ENCODE measurements at places on chromosomes 7 and 10.

DNA sequence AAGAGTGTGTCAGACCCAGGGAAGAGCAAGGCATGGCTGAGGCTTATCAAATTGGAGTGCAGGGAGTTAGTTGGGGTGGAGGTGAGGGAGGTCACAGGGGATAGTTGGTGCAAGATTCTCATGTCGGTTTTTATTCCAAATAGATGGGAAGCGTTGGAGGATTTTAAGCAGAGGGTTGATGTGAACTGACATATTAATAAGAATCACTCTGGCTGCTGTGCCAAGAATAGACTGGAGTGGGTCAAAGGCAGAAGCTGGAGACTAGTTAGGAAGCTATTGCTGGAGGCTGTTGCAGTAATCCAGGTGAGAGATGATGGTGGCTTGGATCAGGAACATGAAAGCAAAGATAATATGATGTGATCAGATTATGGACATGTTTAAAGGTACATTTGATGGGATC is 36.5 kb downstream of the LRRC18 start:
- H3K4me1 ChIP-seq: no peaks in the 10 kb centered on the region
- no peak for DNase-seq
- no peaks in the 10 kb centered on the region for H3K36me3 ChIP-seq
- no peak overlapping the region for H3K27ac ChIP-seq

DNA sequence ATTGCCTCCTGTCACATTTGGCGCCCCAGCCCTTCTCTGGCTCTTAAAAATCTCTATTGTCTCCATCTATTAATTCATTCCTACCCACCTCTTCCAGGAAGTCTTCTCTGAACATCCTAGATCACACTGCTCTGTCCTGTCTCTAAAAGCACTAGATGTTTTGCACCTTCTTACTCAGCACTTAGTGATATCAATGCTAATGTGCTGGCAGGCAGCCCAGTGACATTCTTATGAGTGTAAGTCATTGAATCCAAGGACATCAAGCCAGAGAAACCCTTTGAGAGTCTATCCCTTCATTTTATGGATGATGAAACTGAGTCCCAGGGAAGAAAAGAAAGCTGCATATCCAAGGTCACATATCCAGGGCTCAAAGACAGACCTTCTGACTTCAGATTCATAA is 48.3 kb upstream of the PAX2 start:
- DNase-seq: no peak
- H3K36me3 ChIP-seq: no peaks in the 10 kb centered on the region
- no peaks in the 10 kb centered on the region for H3K4me1 ChIP-seq

DNA sequence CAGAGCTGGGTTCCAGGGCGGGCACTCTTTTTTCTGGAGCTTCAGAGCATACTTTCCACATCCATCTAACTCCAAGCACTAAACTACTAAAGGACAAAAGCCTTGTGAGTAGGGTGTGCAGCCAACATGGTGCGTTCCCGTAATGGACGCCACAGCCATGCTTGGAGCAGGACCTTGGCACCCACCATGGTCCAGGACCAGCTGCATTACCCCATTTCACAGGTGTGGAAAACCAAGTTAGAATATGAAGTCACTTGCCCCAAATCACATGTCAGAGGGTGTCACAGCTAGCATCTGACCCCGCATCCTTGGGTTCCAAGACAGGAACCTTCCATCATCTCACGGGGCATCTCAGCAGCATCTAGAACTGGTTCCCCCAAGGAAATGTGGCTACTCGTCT is 112.4 kb downstream of the SMURF1 start:
- no peak overlapping the region for H3K4me3 ChIP-seq
- H3K4me1 ChIP-seq: no peaks in the 10 kb centered on the region
- H3K36me3 ChIP-seq: peaks cover 69% of the 10 kb centered on the region

DNA sequence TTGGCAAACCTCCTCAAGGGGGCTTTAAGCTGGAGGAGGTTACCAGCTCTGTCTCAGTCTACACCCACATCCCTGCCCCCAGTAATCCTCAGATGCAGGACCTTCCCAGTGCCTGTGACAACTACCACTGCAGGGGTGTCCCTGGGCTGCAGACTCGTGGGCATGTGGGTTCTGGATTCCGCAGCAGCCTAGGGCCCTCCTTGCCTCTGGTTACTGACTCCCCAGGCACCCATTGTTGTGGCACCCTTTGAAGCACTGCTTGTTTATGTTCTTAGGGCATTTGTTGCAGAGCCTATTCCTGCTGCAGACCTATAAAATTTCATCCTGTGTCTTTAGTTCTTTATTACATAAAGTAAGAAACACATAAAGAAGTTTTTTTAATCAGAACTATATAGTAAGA is 51.1 kb upstream of the GJD4 start:
- peak overlapping the region; percentile 17 for H3K27ac ChIP-seq
- H3K4me3 ChIP-seq: no peak overlapping the region
- no peaks in the 10 kb centered on the region for H3K4me1 ChIP-seq
- H3K36me3 ChIP-seq: peaks cover 25% of the 10 kb centered on the region
- no peaks in the 10 kb centered on the region for H3K27me3 ChIP-seq

- peaks cover 12% of the 10 kb centered on the region for H3K36me3 ChIP-seq
- no peaks in the 10 kb centered on the region for H3K27me3 ChIP-seq
- H3K4me1 ChIP-seq: peaks cover 35% of the 10 kb centered on the region
Measured at GRCh38 chr7:129188372-129188891, at the start of gene SMO. TSS of gene SMO (plus strand) at chr7:129188633. CDS start at chr7:129189152, 519 bp downstream.

- DNase-seq: no peak
- no peak overlapping the region for H3K27ac ChIP-seq
- no peak overlapping the region for H3K4me3 ChIP-seq
- no peaks in the 10 kb centered on the region for H3K4me1 ChIP-seq
Measured at GRCh38 chr7:150569245-150569955, 2.2 kb downstream of the GIMAP4 start.

- H3K27ac ChIP-seq: no peak overlapping the region
- H3K27me3 ChIP-seq: no peaks in the 10 kb centered on the region
- no peaks in the 10 kb centered on the region for H3K36me3 ChIP-seq
- no peaks in the 10 kb centered on the region for H3K4me1 ChIP-seq
- DNase-seq: no peak
Measured at GRCh38 chr7:66522518-66522917, 106.2 kb upstream of the KCTD7 start.

DNA sequence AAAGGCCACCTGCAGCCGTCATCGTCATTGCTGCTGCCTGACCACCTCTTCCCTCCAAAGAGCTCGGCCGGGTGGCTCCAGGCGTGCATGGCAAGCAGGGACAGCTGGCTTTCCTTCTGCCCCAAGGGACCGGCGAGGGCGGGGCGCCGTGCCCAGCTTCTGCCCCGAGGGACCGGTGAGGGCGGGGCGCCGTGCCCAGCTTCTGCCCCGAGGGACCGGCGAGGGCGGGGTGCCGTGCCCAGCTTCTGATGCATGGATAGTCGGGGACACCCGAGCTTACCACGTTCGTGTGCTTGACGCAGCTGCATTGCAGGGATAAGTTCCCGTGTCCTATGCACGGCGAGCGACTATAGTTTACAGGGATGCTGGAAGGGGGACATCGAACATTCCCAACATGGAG is 27.0 kb downstream of the CFAP46 start:
- peaks cover 8% of the 10 kb centered on the region for H3K4me1 ChIP-seq
- DNase-seq: peak; percentile 17
- no peaks in the 10 kb centered on the region for H3K36me3 ChIP-seq

DNA sequence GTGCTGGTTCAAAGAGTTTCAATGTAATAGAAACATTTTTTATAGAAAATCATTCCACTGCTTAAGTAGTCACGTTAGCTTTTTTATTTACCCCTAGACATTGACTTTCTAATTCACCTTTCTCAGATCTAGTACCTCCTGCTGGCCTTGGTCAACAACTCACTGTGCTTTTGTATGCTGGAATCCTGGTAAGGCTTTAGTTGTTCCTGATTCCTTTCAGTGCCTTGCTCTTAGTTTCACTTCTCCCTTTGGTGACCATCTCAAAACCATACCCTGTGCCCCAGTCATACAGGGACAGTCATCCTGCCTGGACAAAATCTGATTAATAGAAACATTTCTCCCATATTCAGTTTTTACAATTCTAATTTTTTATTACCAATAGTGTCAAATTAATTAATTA is 130.2 kb downstream of the GPR37 start:
- no peaks in the 10 kb centered on the region for H3K36me3 ChIP-seq
- H3K27ac ChIP-seq: no peak overlapping the region
- H3K27me3 ChIP-seq: peaks cover 11% of the 10 kb centered on the region
- DNase-seq: no peak
- no peaks in the 10 kb centered on the region for H3K4me1 ChIP-seq

DNA sequence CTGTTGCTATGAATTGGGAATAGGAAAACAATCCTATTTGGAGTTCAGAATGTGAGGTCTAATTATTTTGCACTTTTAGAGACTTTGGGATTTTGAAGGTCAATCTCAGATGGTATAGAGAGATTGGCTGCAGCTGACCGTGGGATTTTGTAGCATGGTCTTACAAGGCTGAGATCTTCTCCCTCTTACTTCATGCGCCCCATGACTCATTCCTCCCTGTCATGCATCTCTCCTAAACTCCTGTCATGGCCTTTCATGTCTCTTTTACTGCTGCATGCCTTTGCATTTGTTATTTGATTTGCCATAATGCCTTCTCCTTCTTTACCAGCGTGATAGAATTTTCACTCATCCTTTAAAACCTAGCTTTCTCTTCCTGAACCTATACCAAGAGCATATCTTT is 133.1 kb downstream of the BBS9 start:
- no peak overlapping the region for H3K4me3 ChIP-seq
- no peaks in the 10 kb centered on the region for H3K36me3 ChIP-seq
- no peaks in the 10 kb centered on the region for H3K4me1 ChIP-seq

- H3K27ac ChIP-seq: no peak overlapping the region
- peaks cover 41% of the 10 kb centered on the region for H3K27me3 ChIP-seq
- no peaks in the 10 kb centered on the region for H3K36me3 ChIP-seq
- no peak overlapping the region for H3K4me3 ChIP-seq
Measured at GRCh38 chr10:81838950-81839349, 36.0 kb upstream of the NRG3 start.

GRCh38 chr7:86437951-86438450 is 205.7 kb upstream of the GRM3 start:
- no peaks in the 10 kb centered on the region for H3K4me1 ChIP-seq
- H3K27ac ChIP-seq: no peak overlapping the region
- H3K27me3 ChIP-seq: peaks cover 1% of the 10 kb centered on the region
- DNase-seq: no peak

DNA sequence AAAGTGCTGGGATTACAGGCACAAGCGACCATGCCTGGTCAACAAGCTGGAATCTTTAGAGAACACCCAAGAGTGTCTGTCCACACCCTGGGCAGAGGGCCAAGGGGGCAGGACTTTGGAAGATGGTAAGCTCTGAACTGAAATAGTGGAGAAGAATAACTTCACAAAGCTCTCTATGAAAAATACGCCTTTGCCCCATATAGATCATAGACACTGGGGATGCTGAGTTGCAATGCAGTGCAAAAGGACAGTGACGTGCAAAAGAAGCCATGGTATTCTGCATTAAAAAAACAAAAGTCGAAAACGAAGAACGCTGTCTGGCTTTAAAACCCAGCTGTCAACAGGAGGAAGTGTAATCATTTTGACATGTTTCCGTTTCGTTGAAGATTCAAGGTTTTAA is 353.6 kb downstream of the CALN1 start:
- peaks cover 20% of the 10 kb centered on the region for H3K27me3 ChIP-seq
- no peaks in the 10 kb centered on the region for H3K36me3 ChIP-seq
- DNase-seq: no peak
- H3K27ac ChIP-seq: no peak overlapping the region
- H3K4me1 ChIP-seq: no peaks in the 10 kb centered on the region
- H3K4me3 ChIP-seq: no peak overlapping the region

DNA sequence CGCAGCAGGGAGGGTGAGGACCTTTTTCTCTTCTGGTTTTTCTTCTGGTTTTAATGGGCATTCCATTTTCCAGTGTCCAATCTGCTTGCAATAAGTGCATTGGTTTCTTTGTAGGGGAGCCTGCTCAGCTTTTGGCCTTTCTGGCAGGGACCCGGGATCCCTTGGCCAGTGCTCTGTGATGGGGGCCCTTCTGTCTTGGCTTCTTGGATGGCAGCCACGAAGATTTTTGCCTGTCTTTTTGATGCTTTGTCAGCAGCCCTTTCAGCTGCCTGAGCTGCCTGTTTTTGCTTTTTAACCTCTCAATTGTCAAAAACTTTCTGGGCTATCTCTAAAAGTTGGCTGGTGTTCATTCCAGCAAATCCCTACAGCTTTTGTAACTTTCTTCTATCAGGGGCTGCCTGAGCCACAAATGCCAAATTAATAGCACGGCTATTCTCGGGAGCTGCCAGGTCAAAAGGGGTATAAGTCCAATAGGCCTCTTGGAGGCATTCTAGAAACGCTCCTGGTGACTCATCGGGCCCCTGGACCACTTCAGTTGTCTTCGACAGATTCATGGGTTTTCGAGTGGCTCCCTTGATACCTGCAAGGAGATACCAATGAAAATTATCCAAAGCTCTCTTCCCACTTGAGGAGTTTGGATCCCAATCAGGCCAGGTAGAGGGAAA is 179.9 kb upstream of the MBL2 start:
- no peak for DNase-seq
- no peak overlapping the region for H3K4me3 ChIP-seq
- H3K27ac ChIP-seq: peak overlapping the region; percentile 90

- H3K4me1 ChIP-seq: peaks cover 10% of the 10 kb centered on the region
- H3K36me3 ChIP-seq: peaks cover 5% of the 10 kb centered on the region
- H3K27me3 ChIP-seq: no peaks in the 10 kb centered on the region
Measured at GRCh38 chr10:125002047-125002422, 60.1 kb downstream of the ZRANB1 start.

DNA sequence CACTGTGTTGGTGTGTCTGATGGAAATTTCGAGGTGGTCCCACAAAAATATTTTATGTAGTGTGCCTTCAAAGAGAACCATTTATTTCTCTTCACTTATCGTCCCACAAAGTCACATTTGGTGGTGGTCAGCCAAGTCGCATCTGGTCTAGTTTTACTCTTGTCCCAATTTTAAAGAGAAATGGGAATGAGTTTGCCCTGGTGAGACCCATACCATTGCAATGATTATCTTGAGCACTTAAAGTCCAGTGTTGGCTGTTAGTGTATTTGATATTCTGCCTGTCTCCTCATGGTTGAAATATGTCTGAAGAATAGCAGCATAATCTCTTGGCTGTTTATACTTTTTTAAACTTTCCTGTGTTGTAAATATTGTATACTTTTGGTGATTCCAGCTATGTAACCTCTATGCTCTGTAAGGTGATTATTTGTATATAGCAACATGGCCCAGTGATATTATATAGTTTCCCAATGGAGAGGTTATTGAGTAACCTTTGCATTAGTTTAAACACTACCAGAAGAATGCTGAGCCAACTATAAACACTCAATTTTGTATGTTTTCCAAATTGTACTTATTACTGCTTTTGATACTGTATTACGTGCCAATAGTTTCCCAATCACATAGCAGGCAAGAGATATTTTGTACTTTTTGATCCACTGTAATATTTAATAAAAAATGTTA is 172.2 kb downstream of the RTKN2 start:
- H3K27ac ChIP-seq: peak overlapping the region; percentile 35
- peaks cover 13% of the 10 kb centered on the region for H3K36me3 ChIP-seq
- no peak overlapping the region for H3K4me3 ChIP-seq
- H3K4me1 ChIP-seq: peaks cover 46% of the 10 kb centered on the region
- DNase-seq: no peak

DNA sequence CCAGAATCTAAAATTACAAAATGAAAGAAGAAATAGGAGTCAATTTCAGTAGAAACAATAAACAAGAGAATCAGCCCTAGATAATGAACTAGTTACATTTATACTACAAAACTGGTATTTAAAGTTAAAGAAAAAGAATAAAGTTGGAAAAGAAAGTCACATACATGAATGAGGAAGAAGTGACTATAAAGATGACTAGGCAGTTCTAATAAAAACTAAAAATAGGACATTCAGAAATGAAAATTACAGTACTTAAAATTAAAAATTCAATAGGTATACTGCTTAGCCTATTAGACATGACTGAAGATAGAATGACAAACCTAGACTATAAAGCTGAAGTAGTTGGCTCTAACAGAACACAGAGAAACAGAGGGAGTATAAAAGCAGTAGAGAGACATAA is 108.8 kb downstream of the AHR start:
- no peaks in the 10 kb centered on the region for H3K36me3 ChIP-seq
- peaks cover 4% of the 10 kb centered on the region for H3K4me1 ChIP-seq
- no peaks in the 10 kb centered on the region for H3K27me3 ChIP-seq
- no peak for DNase-seq
- H3K4me3 ChIP-seq: no peak overlapping the region

Data from mesothelial cell of epicardium (in vitro differentiated cells).